Activated naive CD4-positive, alpha-beta T cell (primary cell): ENCODE measurements at places on chromosomes 2 and 18.
A peak's percentile ranks its signal among the peaks of the same experiment; 100 is the strongest.

DNA sequence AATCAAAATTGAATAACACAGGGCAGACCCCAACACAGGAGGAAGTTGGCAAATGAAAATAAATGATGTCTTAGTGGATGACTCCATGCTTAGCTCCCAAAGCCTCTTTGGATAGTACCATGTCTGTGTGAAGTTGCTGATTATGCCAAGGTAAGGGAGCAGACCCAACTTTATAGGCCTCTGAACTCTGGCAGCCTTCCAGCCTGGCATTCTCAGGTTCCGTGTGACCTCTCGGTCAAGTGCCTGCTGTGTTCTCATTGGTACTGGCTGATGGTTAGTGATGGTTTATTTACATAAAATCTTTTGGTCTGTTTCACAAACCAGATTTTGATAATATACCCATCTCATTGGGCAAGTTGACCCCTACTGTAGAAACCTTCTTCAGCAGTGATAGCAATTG lies 112.2 kb upstream of the TTC39C start:
- DNase-seq = no peak

- peak; percentile 45 for DNase-seq
Observed at GRCh38 chr2:237421542-237422116, 7.7 kb upstream of the COL6A3 start.

DNA sequence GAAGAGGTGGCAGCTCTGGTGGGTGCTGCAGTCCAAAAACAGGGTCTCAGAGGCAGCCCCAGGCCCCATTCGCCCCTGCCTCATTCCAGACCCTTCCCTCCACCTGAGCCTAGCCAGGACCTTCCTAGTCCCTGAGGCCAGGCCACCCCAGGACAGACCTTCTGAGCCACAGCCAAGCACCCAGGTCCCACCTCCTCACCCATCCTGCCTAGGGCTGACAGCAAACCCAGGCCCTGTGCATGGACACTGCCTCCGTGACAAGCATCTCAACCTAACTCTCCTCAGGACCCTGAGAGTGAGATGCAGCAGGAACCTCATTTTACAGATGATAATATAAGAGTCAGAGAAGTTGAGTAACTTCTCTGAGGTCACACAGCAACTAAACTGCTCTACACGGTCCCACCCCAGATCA lies 15.5 kb downstream of the ADRA2B start:
- no peak for DNase-seq

- DNase-seq = no peak
Observed at GRCh38 chr2:111667542-111668273, 216.3 kb downstream of the ANAPC1 start.

- no peak for DNase-seq
Observed at GRCh38 chr2:96739076-96739632, 710 bp downstream of the LMAN2L start.

DNA sequence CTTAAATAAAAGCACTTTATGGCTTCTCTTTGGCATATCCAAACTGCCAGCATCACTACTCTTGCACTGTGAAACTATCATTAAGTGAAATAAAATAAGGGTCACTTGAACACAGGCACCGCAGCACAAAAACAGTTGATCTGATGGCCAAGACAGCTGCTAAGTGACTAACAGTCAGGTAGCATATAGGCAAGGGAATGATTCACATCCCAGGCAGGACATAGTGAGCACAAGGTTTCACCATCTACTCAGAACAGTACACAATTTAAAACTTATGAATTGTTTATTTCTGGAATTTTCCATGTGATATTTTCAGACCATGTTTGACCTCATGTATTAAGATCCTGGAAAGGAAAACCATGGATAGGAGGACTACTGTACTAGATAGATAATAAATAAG lies 214.2 kb downstream of the MREG start:
- DNase-seq = no peak

DNA sequence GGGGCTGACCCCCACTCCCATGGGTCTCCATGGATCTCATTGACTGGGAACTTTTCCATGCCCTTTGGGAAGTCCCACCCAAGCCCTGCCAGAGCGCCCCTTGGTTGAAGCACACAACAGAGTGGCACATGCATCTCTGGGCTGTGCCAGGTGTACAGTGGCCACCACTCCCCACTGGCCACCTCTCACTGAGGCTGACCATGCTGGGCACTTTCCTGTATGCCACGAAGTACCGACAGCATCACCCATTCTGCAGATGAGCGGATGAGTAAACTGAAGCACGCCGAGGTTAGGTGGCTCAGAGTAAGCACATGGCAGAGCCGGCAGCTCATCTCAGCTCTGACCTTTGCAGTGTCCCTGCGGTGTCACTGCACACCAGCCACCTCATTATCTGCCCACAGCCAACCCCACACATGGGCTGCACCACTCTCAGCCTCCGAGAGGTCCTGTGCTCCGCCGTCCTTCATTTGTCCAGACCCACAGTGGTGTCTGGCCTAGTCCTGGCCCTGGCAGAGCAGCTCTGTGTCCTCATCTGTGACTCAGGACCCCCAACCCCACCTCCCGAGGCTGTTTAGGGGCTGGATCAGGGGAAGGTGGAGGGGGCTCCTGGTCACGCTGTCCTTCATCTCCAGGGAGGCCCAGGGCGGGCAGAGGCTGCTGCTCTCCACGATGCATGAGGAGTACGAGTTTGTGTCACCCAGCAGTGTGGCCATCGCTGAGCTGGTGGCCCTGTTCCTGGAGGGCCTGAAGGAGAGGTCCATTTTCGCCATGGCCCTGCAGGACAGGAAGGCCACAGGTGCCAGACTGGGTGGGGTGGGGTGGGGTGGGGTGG lies 18.0 kb upstream of the GPR17 start:
- no peak for DNase-seq

GRCh38 chr18:80006724-80007123 lies 18.4 kb upstream of the TXNL4A start:
- DNase-seq = no peak

DNA sequence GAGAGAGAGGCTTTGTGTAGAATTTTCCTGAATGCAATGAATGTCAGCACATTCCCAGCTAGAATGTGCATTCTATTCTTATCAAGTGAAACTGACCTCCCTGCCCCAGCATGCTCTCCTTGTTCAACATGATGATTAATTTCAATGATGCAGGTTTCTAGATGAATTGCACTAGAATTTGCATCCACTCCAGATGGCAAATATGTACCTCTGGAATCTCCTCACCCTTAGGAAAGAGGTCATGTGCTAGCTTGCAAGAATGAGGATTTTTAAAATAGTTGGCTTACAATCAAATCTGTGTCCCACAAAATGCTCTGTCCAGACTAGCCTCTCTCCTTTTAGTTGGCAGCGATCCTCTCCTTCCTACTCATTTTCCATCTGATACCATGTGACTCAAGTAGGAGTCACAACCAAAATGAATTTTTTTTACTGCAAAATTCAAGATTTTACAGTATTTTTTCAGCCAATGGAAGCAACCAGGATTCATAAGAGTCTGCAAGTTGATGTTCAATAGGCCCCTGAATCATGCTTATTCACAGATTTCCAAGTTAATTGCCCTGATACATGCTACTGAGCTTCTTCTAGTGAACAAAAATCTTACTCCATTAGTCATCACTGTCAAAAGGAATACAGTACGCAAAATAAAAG lies 21.0 kb upstream of the STAT4 start:
- DNase-seq = no peak

DNA sequence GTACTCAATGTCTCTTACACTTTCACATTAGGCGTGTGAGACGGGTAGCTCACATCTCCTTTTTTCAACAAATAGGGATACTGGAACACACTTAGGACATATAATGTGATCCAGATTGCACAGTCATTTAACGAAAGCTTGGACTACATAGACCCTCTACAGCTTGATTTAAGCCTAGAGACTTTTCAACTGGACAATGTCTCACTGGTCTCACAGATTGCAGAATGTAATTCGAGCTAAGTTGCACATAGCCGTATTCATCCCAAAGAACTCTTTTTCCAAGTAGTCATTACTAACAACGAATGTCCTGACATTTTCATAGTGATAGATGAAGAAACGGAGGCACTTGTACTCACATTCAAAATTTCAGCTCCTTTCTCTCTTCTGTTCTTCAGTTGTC lies 612.1 kb downstream of the ZEB2 start:
- no peak for DNase-seq

GRCh38 chr18:55376387-55376786 lies 211.6 kb downstream of the TCF4 start:
- no peak for DNase-seq

GRCh38 chr2:128645631-128646030 lies 327.0 kb upstream of the HS6ST1 start:
- no peak for DNase-seq

- DNase-seq = no peak
Observed at GRCh38 chr2:146031158-146031557, 1511.2 kb upstream of the ZEB2 start.

GRCh38 chr2:187586011-187586641 lies 31.9 kb upstream of the TFPI start:
- DNase-seq = no peak

DNA sequence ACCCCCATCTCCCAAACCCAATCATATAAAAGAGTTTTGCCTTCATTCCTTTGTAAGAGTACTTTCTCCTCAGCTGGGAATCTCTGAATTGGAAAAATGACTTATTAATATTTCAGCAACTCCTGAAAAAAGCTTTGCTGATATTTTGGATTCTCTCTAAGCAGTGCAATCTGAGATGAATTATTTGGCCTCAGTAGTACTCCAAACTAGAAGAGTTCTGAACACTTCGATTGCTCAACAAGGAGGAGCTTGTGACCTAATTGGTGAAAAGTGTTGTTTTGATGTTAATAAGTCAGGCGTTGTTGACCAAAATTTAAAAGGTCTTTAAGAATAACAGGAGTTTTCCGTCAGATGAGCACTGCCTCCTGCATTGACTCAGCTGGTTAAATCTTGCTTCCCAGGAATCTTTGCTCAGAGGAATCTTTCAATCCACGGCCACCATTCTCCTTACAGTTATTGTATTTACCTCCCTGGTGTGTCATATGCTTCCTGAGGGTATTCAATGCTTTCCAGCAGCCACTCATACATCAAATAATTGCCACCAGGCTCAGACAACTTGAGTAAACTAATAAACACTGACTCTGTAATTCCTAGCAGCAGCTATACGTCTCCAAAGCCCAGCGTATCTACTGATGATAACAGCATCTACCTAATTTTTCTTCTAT lies 24.5 kb upstream of the LIPG start:
- DNase-seq = no peak

DNA sequence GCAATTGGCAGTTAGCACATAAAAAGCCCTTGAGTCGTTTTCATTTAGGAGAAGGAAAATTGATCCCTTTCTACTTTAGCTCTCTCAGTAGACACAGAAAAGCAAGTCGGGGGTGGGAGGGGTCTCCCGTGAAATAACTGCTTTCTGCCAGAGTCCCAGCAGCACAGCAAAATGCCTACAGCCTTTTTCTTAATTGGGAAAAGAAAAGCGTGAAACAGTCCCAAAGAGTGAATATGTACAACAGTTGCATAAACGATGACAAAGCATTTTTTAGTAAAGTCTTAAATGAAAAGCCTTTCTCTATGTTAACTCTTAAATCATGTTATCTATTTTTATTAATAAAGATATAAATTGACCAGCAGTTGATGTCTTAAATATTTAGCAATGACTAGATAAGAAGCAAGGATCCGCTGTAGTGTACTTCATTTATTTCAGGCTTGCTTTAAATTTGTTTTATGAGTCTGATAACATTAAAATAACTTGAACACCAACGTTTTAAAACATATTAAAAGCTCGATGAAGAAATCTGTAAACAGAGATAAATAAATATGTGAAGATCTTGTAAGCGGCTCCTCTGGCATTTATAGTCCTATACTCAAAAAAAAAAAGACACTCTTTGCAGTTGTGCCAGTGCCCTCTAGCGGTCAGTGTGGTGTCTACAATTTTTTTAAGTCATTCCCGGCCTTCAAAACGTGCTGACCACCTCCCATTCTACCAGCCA lies 42.3 kb upstream of the ATIC start:
- DNase-seq = no peak

GRCh38 chr2:127641133-127641532 lies 4.8 kb upstream of the GPR17 start:
- no peak for DNase-seq

GRCh38 chr2:12456293-12457106 lies 260.2 kb upstream of the TRIB2 start:
- peak; percentile 2 for DNase-seq

DNA sequence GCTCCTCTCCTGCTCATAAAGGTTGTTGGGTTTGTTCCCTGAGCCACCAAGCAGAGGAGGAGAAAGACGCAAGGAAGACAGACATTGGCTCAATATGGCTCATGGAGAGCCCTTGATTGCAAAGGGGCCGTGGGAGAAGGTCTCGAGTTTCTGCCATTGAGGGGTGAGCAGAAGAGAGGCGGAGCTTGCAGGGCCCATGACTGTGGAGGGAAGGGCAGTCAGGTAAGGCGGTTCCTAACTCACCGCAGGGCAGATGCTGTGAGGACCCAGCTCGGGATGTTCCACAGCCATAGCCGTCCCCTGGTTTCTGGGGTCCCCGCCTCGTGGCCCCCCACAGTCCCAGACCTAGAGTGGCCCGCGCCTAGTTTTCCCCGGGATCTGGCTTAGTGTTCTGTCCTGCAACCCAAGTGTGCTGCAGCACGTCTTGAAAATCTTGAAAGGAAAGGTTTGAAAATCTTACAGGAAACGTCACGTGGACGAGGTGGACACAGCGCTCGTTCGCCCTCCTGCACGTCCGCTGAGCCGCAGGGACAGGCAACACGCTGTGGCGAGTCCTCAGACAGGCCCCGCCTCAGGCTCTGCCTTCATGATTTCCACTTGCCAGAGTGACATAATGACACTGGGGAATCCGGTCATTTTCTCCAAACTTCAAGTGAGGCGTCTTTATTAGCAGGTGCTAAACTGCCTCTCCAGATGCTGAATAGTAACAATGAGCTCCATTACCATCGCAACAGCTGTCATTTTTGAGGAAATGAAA lies 105.5 kb upstream of the HDAC4 start:
- no peak for DNase-seq

DNA sequence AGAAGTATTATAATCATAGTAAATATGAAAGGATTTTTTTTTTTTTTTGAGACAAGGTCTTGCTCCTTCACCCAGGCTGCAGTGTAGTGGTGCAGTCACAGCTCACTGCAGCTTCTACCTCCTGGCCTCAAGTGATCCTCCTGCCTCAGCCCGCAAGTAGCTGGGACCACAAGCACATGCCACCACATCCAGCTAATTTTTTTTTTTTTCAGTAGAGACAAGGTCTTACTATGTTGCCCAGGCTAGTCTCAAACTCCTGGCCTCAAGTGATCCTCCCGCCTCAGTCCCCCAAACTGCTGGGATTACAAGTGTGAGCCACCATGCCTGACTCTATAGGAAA lies 301.6 kb upstream of the STON1 start:
- DNase-seq = no peak

DNA sequence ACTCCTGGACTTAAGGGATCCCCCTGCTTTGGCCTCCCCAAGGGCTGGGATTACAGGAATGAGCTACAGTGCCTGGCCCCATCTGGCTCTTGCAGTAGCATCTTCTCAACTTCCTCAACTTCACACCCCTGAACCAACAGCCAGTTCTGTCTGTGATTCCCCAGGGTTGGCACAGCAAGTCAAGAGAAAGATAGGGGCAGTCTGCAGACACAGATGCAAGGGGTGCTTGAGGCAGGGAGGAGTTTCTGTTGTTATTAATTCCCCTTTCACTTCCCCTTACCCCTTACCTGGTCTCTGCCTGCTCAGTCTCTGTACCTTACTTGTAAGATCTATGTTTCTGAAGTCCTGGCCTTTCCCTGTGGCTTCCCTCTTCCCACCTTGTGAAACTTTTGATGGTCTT lies 54.1 kb upstream of the MEX3C start:
- DNase-seq = no peak
